H1 (cell line): ENCODE measurements at places on chromosomes 1 and 21. TPM values are rescaled to one million over a fixed set of nuclear protein-coding genes. Genes with fewer than 3 reads are reported as not detected.
A peak's percentile ranks its signal among the peaks of the same experiment; 100 is the strongest.

ERG gene
- 3.0 and 3.1 TPM in 2 replicates for total RNA-seq

CELSR2 gene
- 27.7 and 28.0 TPM in 2 replicates for total RNA-seq

KRTAP10-8 gene
- total RNA-seq = not detected in 2 replicates

CENPL gene
- 16.0 and 16.3 TPM in 2 replicates for total RNA-seq

GCSAML gene
- total RNA-seq = not detected in 2 replicates

NES gene
- total RNA-seq = 135 and 138 TPM in 2 replicates

EFCAB7 gene
- total RNA-seq = 2.5 and 3.1 TPM in 2 replicates

WNT9A gene
- total RNA-seq = 0.78 and 1.1 TPM in 2 replicates

TRIM67 gene
- total RNA-seq = not detected in 2 replicates

C1orf141 gene
- total RNA-seq = not detected in 2 replicates

DNA sequence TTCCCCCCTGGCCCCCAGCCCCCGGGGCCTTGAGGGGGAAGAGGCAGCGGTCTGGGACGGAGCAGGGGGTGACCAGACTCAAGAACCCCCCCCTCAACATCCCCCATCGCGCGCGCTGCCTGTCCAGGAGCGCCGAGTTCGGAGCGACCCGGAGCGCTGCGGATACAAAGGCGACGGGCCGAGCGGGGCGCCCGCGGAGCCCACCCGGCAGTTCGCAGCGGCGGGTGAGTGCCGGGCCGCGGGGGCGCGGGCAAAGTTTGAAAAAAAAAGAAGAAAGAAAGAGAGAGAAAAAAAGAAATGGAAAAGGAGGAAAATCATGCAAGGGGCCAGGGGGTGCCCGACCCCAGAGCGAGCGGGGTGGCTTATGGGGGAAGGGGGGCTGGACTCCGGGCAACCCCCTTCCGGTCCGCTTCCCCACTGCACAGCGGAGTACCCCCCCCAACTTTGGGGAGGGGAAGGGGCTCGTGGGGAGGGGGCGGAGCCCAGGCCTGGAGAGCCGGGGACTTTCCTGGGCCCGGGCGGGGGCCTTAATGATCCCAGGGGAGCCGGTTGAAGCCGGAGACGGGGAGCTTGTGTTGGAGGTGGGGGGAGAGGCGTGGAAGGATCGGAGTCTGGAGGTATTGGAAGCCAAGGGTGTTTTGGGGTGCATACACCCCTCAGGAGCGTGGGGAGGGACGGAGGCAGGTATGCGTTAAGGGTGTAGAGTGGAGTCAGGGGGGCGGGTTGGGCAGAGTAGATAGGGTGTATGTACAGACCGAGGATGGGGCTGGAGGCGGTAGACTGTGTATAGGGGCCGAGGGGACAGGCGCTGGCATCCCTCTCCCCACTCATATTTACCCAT, 502 bp downstream of the VANGL2 start:
- DNase-seq = no peak

- DNase-seq = peak; percentile 10
These were observed 166.6 kb downstream of the DYRK1A start for GRCh38 chr21:37532868-37533780.

GRCh38 chr21:29372063-29372802, 73.5 kb downstream of the BACH1 start:
- peak; percentile 48 for DNase-seq

GRCh38 chr1:18955131-18955440, 1.4 kb downstream of the IFFO2 start:
- DNase-seq = no peak

GRCh38 chr1:78333502-78333901, 157.3 kb upstream of the PTGFR start:
- no peak for DNase-seq

- DNase-seq = no peak
These were observed 19.1 kb upstream of the SLC5A9 start for GRCh38 chr1:48203287-48203900.

DNA sequence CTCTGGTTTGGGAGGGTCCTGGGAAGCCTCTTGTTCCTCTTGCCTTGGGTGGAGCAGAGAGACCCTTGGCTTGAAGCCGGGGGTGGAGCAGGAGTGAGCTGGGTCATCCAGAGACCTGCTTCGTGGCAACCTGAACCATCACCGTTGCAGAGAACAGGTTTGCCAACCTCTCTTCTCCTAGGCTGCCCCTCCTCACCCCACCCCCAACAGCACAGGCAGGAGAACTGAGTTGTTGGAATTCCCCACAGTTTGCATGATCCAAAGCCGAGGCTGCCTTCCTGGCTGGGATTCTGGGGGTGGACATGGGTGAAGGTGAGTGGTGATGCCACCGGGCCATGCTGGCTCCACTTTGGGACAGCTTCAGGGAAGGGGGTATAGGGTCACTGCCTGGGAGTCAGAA, 2.2 kb downstream of the WNT4 start:
- DNase-seq = no peak

GRCh38 chr1:232634096-232634495, 4.2 kb upstream of the SIPA1L2 start:
- no peak for DNase-seq

- DNase-seq = no peak
These were observed 50.7 kb downstream of the ZZZ3 start for GRCh38 chr1:77631751-77632150.

DNA sequence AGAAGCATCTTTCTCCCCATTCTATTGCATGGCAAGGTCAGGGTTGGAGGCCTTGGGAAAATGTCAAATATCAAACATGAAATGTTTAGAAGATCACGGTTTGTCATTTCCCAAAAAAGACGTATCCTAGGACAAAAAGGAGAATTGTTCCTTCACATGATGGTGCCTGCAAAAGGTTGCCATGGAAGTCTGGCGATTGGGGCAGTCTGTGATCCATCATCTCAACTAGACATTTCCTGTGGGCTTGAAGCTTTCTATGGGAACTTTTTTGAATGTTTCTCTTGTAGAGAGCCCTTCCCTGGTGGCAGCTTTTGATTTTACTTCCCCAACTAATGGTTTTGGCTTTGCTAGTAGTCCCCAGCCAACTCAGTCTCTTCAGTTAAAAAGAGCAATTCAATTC, 106.3 kb downstream of the TGFB2 start:
- DNase-seq = no peak

- DNase-seq = no peak
These were observed 61.6 kb downstream of the PTPRC start for GRCh38 chr1:198700396-198700795.

- no peak for DNase-seq
These were observed 21.6 kb upstream of the VPS13D start for GRCh38 chr1:12208271-12208670.

DNA sequence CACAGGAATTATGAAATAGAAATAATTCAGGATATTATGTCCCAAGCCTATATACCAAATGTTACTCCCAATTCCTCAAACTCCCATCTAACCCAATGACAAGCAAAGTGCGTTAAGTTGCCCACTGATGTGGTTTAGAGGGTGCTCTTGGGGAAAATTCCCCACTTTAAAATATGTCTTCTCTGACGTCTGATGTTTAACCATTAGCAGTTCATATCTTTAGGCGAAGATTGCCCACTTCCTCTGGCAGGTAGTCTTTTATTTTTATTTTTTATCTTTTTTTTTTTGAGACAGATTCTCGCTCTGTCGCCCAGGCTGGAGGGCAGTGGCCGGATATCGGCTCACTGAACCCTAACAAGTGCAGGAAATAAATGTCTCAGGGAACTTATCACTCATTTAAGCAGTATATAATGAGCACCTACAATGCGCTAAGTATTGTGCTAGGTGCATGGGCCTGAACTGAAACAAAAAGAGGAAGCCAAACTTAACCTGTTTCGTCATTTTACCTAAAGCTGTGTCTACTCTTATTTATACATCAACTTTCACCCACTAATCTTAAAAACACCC, 1.3 kb upstream of the LYST start:
- no peak for DNase-seq

GRCh38 chr21:43280949-43281633, 112.3 kb downstream of the CRYAA start:
- DNase-seq = no peak

DNA sequence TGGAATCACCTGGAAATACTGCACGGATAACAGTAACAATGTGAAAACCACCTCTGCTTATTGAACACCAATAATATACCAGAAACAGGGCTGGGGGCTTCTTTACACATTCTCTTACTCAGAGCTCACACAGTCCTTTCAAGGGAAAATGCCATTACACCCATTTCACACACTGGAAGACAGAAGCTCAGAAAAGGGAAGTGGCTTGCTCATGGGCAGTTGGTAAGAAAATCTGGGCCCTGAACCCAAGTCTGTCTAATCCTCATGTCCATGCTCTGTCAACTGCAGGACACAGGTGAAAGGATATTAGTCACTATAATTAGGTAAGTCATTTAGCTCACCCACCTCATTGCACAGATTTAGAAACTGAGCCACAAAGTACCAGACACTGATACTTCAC, 18.6 kb downstream of the C8A start:
- DNase-seq = no peak

DNA sequence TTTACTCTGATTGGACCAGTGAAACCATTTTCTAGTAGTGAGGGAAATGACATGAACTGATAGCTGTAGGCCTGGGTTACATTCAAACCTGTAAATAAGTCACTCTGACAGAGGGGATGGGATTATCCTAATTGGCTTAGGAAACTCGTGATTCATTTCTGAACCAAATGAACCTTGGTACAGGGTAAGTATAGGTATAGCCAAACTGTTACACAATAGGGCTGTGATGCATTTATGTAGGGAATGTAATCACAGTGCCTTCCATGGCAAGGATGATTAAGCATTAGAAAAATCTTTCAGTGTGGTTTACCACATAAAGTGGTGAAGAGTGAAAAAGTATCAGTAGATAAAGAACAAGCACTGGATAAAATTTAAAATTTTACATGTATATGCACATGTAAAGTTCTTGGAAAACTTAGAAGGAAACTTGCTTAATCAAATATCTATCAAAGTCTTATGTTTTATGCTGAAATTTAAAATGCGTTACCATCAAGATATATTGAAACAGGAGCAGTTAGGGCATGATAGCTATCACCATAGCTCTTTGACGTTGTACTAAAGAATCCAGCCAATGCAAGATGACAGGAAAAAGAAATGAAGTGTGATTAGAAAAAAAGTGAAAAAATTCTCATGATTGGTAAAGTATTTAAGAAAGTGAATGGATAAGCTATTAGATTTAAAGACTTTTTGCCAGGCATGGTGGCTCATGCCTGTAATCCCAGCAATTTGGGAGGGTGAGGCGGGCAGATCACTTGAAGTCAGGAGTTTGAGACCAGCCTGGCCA, 63.0 kb downstream of the RABGAP1L start:
- no peak for DNase-seq

DNA sequence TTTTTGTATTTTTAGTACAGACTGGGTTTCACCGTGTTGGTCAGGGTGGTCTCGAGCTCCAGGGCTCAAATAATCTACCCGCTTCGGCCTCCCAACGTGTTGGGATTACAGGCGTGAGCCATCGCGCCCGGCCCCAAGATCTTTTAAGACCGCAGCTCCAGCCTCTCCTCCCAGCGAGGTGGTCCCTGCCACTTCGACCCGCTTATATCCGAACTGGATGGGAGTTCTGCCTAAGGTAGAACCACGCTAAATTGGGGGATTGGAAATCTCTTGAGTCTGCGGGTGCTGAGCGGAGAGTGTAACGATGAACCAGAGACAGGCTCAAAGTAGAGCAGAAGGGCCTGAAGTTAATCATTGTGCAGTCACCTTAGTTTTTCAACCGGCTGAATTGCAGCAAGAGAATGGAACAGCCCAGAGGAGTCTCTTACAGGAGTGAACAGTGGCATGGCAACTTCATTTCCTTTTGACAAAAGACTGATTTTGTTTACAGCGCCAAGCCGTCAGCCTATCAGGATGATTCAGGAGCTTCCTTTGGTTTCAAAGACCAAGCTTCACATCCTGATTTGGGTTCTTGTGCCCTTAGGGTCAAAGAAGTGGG, 726 bp upstream of the CYB5R1 start:
- no peak for DNase-seq

DNA sequence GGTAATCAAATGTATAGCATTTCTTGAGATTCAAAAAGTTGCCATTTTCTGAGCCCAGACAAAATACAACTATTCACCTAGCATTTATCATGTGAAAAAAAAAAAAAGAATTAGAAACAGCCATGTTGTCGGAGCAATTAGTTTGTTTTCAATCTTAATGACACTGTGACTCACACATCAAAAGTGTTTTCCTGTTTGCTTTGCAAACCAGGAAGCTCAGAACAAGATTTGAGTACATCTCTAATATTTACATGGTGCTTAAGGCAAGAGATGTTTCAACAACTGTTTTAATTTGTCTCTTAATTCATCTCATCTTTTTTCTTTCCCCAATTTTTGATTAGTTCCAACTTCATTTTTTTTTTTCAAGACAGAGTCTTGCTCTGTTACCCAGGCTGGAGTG, 62.5 kb upstream of the CAPZB start:
- no peak for DNase-seq

- DNase-seq = no peak
These were observed 189.7 kb downstream of the HS2ST1 start for GRCh38 chr1:87104140-87104539.

DNA sequence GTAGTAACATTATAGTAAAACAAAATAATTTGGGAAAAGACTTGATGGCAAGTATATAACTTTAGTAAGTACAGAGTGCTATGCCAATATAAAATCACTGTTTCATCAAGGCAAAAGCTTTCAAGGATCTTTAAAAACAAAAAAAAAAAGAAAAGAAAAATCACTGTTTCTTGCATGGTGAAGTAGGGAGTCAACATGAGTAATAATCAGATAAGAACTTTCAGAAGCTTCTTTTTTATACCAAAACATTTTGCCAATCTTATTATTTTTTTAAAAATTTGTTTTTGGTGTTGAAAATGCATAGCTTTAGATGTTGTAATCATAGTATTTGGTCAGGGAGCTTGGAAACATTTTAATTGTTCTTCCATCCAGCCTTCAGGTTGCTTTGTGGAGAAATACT, 37.2 kb downstream of the CAMSAP2 start:
- no peak for DNase-seq

DNA sequence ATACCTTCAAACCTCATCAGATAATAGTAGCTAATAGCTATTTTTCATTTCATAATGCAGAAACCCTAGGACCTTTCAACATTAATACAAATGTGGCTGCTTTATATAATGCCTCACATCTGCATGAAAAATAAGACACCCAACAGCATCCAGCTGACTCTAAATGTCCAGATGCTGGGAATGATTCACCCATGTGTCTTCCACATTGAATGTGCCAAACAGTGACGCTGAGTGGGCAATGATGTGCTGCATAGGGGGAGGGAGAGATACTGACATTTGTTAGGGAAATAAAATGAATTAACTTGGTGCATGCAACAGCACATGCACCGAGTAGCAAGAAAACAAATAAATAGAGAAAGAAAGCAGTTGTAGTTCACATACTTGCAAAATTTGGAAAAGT, 199.3 kb downstream of the DSCAM start:
- no peak for DNase-seq

- DNase-seq = no peak
These were observed 53.5 kb upstream of the S1PR1 start for GRCh38 chr1:101183388-101183699.

DNA sequence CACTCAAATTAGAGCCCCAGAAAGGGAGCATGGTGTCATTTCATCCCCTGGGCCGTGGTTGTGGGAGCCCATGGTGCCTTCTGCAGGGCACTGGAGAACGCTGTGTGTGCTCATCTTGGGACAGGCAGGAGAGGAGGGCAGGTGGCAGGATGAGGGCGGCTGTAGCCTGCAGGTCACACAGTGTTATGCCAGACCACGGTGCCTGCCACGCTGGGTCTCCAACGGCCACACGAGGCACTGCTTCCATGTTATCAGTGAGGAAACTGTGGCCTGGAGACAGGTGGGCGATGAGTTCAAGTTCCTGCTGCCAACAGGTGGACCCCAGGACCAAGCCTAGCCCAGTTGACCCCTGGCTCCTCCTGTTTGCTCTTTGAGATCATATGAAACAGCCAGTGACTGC, 21.0 kb downstream of the ABCG1 start:
- DNase-seq = no peak
